Ascending aorta (tissue), 2 donors: ENCODE measurements at places on chromosomes 16 and 17.

- DNase-seq: no peak
Measured at GRCh38 chr17:35373984-35374765, 754 bp upstream of the SLFN11 start.

DNA sequence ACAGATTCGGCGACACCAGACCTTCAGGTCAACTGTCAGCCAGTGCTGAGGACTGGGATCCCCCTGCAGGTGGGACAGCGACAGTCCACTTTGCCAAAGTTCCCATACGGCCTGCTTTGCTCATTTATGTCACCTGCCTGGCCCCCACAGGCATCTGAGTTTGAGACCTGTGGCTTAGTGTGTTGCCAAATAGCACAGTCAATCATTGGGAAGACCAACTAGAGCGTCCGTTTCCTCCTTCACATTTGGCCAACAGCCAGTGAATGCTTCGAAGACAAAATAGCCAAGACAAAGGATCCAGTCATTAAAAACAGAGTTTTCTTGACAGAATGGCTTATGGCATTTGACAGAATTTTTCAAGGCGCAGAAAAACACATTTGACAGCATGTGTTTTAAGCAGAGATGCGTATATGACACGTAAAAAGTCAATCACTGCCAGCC, 113.8 kb downstream of the ABCC12 start:
- DNase-seq: no peak

GRCh38 chr17:17515934-17516930, 20.0 kb upstream of the RASD1 start:
- no peak for DNase-seq

- no peak for DNase-seq
Measured at GRCh38 chr17:63078707-63079106, 112.7 kb downstream of the TANC2 start.

DNA sequence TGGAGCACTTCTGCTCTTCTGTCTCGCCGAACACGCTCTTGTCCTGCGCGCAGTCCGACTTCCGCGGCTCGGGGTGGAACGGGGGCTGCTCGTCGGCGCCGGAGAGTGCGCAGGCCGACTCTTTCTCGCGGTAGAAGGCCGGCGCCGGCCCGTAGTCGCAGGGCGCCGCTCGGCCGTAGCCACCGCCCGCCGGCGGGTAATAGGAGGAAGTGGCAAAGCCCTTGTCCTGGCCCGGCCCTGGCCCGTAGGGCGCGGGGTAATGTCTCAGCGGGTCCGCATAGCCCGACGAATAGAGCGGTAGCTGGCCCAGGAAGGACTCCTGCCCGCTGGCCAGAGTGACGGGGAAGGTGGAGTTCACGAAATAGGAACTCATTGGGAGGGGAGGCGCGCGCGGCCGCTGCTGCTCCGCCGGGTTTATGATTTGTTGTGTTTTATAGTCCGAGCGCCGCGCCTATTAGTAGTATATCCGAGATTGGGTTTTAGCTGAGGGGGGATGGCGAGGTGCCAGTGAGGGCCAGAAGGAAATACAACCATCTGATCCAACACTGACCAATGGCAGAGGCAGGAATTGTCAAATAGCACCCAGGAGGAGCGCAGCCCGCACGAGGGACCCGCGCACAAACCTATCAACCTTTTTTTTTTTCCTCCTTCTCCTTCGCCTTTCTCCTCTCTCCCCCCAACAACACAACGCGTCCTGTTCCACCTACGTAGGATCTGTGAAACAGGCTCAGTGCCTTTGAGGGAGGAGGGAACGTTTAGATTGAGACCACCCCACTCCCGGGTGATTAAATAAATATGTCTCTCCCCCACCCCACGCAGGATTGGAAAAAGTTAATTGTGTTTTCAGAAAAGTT, 4.4 kb upstream of the HOXB5 start:
- no peak for DNase-seq

DNA sequence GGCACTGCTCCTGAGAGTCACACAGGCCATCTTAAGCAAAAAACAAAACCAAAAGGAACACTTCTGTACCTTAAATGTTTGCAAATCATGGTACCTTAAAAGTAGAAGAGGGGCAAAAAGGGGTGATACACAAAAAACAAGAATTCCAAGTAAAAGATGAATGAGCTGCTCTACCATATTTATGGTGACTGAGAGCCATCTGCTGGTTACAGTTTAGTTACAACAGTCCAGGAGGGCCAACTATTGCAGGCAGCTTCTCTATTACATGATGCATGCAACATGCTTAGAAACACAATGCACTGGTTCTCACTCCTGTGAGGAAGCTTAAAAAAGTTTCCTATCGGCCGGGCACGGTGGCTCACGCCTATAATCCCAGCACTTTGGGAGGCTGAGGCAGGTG, 53.5 kb downstream of the STX8 start:
- DNase-seq: no peak

- no peak for DNase-seq
Measured at GRCh38 chr16:4833584-4833983, 13.5 kb downstream of the GLYR1 start.

DNA sequence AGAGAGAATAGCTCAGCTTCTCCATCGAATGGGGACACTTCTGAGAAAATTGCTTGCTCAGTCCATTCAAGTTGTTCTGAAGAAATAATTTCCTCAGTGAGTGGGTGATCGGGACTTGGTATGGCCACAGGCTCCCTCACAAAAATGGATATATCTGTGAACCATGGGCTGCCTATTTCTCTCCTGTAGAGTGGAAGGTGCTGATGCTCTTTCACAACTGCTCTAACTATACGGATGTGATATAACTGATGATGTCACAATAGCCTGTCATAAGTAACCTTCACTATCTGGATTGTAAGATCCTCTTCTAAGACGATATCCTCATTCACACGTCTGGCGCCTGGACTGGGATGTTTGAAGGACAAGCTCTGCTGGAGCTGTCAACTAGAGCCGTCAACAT, 4.7 kb upstream of the CCL18 start:
- DNase-seq: no peak

GRCh38 chr17:81099888-81100287, 64.9 kb downstream of the BAIAP2 start:
- no peak for DNase-seq

DNA sequence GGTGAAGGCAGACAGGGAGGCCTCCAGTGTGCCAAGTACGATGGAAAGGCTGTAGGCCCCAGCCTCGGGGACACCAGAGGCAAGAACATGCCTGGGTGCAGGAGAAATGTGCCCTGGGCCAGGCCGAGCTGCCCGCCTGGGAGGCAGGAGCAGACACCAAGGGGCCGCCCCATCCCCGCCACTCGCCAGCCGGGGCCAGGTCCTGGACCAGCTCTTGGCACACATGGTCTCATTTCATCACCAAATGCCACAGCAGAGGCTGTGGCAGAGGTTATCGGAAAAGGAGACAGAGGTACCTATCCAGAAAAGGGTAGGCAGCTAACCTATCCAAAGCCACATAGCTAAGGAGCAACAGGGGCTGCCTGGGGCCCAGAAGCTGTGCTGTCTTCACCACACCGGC, 31.3 kb downstream of the PEMT start:
- no peak for DNase-seq

DNA sequence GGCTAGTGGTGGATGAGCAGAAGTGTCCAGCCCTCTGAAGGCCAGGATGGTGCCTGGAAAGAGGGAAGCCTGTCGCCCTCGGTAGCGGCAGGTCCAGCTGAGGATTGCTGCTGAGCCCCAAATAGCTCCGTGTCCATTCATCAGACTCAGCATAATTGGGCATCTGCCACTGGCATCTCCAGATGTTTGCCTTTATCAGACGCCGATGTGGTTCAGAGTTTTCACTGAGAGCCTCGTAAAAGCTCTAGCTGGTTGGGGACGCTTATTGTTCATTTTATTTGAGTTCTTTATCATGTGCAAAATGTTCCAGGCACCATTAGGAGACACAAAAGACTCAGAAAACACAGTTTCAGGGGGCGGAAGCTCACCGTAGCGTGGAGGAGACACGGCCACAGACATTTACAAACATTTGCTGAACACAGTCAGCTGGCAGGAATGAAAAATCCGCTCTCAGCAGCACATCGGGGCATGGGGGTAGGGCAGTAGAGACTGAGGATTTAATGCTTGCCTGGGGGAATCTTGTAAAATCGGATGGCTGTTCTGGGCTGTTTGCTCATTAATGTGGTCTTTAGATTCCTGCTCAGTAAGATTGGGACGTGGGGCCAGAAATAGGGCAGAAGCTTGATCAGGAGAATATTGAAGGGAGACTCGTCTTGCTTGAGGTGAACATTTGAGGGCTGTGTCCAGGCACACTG, 41.7 kb downstream of the SMPD3 start:
- no peak for DNase-seq

- peak; percentile 82 for DNase-seq
Measured at GRCh38 chr16:17467923-17468540, 2.7 kb downstream of the XYLT1 start.

GRCh38 chr16:17335826-17336529, 134.8 kb downstream of the XYLT1 start:
- DNase-seq: no peak

GRCh38 chr17:78993241-78993956, 13.7 kb upstream of the LGALS3BP start:
- peak; percentile 73 for DNase-seq

DNA sequence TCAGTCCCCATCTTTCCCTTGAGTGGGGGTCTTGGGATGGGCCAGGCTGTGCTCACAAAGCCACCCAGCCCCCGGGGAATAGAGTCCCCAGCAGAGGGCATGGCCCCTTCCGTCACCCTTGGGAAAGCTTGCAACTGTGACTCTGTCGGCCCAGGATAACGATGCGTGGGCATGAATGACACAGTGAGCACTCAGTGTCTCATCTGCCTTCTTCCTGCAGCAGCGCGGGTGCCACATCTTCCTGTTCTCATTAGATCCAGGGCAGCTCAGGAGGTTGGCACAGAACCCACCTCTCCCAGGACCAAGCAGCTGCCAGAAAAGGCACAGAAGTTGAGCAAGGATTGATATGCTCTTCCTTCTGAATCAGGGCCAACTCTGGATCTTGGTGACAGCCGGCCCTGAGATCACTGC, 84.7 kb downstream of the MRC2 start:
- no peak for DNase-seq

GRCh38 chr17:68670967-68671693, 70.0 kb upstream of the FAM20A start:
- DNase-seq: no peak

DNA sequence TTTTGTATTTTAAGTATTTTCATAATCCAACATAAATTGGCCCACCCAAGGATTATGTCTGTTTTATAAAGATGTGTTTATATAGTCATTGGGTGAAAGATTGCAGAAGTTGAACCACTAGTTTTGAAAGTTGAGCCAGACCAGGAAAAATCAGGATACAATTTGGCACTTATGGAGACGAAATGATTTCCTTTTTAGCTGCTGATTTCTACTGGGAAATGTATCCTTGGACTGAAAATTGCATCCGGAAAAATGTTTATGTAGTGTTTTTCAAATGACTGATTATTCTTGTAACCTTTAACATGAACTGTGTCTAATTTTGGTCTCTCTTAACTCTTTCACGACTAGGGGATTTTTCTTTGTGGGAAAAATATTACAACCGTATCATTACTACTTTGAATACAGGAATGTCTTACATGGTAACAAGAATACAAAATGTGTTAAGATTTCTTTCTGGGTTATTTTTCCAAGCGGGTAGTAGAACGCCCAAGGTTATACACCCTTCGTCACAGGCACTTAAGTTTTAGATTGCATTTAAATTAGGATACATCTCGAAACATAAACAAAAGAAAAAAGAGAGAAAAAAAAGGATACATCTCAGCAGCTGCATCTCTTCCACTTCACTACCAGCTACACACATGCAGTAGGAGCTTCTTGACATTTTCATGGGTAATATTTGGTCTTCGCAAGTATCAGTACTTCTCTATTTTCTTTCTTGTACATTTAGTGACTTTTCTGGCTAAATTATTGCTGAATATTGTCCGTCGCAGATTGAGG, 273.0 kb upstream of the TBX2 start:
- DNase-seq: no peak

GRCh38 chr17:8629371-8630226, 926 bp downstream of the MYH10 start:
- DNase-seq: no peak

GRCh38 chr17:80705988-80706387, 161.3 kb downstream of the RPTOR start:
- no peak for DNase-seq

GRCh38 chr16:46427340-46428107, 193.7 kb downstream of the SHCBP1 start:
- DNase-seq: no peak

- no peak for DNase-seq
Measured at GRCh38 chr17:17549732-17550366, 41.7 kb downstream of the PEMT start.

DNA sequence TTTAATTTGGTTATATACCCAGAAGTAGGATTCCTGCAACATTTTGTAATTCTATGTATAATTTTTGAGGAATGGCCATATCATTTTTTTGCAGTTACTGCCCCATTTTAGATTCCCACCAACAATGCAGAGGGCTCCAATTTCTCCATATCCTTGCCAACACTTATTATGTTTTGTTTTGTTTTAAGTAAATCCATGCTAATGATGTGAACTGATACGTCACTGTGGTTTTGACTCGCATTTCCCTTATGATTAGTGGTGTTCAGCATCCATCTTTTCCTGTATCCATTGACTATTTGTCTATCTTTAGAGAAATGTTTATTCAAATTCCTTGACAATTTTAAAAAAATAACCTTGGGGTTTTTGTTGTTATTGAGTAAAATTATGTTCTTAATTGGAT, 826.4 kb downstream of the CDH11 start:
- no peak for DNase-seq

- no peak for DNase-seq
Measured at GRCh38 chr17:1779571-1780131, 17.8 kb downstream of the SERPINF1 start.

GRCh38 chr16:66130296-66130905, 236.1 kb upstream of the CDH5 start:
- DNase-seq: no peak

GRCh38 chr17:77616254-77616731, 342.2 kb upstream of the TNRC6C start:
- peak; percentile 33 for DNase-seq

GRCh38 chr16:65083164-65083857, 38.6 kb downstream of the CDH11 start:
- no peak for DNase-seq

- no peak for DNase-seq
Measured at GRCh38 chr16:11182411-11182810, 73.6 kb downstream of the SOCS1 start.
